WTC11 (cell line): ENCODE measurements at places on chromosomes 7 and 10.

- DNase-seq = no peak
- peaks cover 3% of the 10 kb centered on the region; the same call in 1 of the 2 replicates for H3K36me3 ChIP-seq
- H3K27me3 ChIP-seq = no peaks in the 10 kb centered on the region
- H3K4me3 ChIP-seq = no peak overlapping the region
- no peak overlapping the region for H3K27ac ChIP-seq
- peaks cover 4% of the 10 kb centered on the region for H3K4me1 ChIP-seq
These were observed 96.4 kb downstream of the KCNMA1 start for GRCh38 chr10:77541247-77541646.

DNA sequence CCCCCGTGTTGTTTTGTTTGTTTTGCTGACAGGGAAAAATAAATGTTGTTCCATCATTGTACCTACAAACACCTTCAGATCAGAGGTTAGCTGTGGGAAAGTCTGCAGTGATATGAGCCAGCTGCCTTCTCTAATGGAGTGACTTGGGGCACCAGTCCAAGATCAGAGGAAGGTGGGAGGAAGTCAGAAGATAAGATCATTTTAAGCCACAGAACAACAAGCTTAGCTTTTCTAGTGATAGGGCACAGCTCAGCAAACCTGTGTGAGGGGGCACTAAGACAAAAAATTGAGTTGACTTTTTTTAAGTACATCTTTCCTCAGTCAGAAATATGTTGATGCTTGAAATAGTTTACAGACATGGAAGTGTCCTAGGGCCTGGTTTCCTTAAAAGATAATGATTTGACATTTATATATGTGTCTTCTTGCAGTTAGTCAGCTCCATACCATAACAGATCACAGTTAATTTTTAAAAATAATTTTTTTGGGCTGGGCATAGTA lies 240.3 kb upstream of the KAT6B start:
- H3K36me3 ChIP-seq = no peaks in the 10 kb centered on the region
- peaks cover 12% of the 10 kb centered on the region for H3K4me1 ChIP-seq
- no peak for DNase-seq
- H3K27ac ChIP-seq = peak overlapping the region; percentile 2

DNA sequence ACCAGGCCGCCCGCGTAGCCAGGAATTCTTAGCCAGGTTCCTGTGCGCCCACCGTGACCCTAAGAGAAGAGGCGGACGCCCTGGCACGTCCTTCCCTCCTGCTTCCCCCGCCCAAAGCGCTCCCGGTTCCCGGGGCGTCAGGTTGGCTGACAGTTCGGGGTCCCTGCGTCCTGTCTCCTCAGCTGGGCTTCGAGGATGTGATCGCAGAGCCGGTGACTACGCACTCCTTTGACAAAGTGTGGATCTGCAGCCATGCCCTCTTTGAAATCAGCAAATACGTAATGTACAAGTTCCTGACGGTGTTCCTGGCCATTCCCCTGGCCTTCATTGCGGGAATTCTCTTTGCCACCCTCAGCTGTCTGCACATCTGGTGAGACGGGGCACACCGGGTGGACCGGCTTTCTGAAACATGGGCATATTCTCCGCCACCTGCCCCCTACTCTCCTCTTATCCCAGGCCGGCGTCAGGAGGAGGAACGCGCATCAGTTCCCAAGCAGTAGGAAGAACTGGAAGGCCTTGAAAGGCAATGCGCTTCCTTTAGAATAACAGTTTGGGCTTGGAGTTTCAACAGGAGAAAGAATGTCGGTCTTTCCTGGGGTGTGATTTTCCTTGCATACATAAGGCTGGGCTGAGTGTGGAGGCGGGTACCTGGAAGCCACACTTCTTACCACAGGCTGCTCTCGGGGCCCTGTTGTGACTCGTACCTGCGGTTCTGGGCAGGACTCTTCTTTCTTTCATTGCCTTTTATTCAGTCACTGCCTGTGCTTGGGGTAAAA lies 728 bp downstream of the CAV2 start:
- H3K4me3 ChIP-seq = peak overlapping the region; percentile 86
- H3K4me1 ChIP-seq = peaks cover 16% of the 10 kb centered on the region
- no peak overlapping the region for H3K27ac ChIP-seq
- H3K27me3 ChIP-seq = peaks cover 34% of the 10 kb centered on the region
- no peaks in the 10 kb centered on the region for H3K36me3 ChIP-seq

DNA sequence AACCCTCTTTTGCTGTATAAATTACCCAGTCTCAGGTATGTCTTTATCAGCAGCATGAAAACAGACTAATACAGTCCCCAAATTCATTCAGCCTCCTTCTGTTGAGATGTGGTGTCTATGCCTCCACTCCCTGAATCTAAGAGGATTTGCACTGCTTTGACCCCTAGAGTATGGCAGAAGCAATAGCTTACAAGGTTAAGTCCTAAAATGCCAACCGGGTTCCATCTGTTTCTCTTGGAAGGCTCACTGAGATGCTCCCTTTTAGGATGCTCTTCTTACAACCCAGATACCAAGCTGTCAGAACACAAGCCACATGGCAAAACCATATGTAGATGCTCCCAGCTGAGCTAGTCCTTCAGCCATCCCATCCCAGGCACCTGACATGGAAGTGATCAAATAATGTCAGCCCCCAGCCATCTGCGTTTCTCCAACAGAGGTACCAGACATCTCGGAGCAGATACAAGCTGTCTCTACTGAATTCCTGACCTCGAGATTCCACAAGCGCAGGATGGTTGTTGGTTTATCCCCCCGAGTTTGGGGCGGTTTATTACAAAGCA lies 20.2 kb downstream of the CALN1 start:
- no peaks in the 10 kb centered on the region for H3K36me3 ChIP-seq
- H3K27ac ChIP-seq = no peak overlapping the region
- H3K27me3 ChIP-seq = no peaks in the 10 kb centered on the region
- DNase-seq = no peak
- H3K4me3 ChIP-seq = no peak overlapping the region
- H3K4me1 ChIP-seq = peaks cover 8% of the 10 kb centered on the region; the same call in 1 of the 2 replicates

GRCh38 chr7:74061840-74062539 lies 21.6 kb upstream of the LIMK1 start:
- H3K4me1 ChIP-seq = no peaks in the 10 kb centered on the region
- no peak overlapping the region for H3K4me3 ChIP-seq
- H3K27me3 ChIP-seq = no peaks in the 10 kb centered on the region; the same call in 1 of the 2 replicates
- H3K36me3 ChIP-seq = no peaks in the 10 kb centered on the region

DNA sequence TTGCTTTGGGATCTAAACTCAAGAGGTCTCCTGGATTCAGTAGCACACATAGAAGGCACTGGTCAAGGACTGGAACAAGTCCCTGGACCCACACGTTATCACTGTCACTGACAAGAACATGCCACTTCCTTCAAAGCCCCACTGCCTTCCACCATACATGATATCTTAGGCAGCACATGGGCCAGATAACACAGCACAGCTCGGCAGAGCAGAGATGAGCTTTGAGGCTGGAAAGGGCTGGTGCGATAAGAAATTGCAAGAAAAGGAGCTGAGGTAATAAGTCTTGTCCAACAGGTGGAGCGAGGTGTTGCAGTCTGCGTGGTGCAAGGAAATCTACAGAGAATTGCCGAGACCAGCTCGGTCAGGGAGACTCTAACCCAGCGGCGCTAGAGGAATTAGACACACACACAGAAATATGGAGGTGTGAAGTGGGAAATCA lies 139.8 kb upstream of the CDK13 start:
- no peak overlapping the region for H3K4me3 ChIP-seq
- peaks cover 7% of the 10 kb centered on the region for H3K4me1 ChIP-seq
- H3K36me3 ChIP-seq = no peaks in the 10 kb centered on the region

DNA sequence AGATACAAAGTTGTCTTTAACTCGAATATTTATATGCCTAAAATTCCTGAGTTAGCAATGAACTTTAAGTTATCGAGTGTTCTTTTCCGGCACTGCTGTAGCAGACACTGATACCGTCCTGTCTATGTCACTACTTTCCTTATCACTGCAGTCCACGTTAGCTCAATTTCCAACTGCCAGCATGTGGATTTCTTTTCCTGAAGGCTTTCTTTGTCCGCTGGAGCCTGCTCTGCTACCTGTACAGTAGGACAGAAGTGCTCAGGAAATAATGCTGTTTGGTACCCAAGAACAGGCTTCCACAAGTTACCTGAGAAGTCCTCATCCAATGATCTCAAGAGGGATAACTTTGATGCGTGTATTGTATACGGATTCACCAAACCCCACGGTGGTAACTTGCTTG lies 329.4 kb downstream of the NXPH1 start:
- no peaks in the 10 kb centered on the region for H3K4me1 ChIP-seq
- H3K27me3 ChIP-seq = no peaks in the 10 kb centered on the region

GRCh38 chr10:42684517-42684916 lies 46.1 kb upstream of the ZNF33B start:
- no peaks in the 10 kb centered on the region for H3K4me1 ChIP-seq
- no peak overlapping the region for H3K27ac ChIP-seq
- H3K36me3 ChIP-seq = peaks cover 5% of the 10 kb centered on the region
- no peak overlapping the region for H3K4me3 ChIP-seq

- peaks cover 40% of the 10 kb centered on the region for H3K36me3 ChIP-seq
- peaks cover 18% of the 10 kb centered on the region for H3K4me1 ChIP-seq
- DNase-seq = no peak
- H3K27me3 ChIP-seq = peaks cover 3% of the 10 kb centered on the region; the same call in 1 of the 2 replicates
- H3K4me3 ChIP-seq = no peak overlapping the region
These were observed 274.9 kb downstream of the SDK1 start for GRCh38 chr7:3575753-3576531.

GRCh38 chr7:27260211-27260610 lies 17.6 kb downstream of the EVX1 start:
- peaks cover 10% of the 10 kb centered on the region for H3K4me1 ChIP-seq
- H3K27me3 ChIP-seq = peaks cover 28% of the 10 kb centered on the region
- DNase-seq = no peak

DNA sequence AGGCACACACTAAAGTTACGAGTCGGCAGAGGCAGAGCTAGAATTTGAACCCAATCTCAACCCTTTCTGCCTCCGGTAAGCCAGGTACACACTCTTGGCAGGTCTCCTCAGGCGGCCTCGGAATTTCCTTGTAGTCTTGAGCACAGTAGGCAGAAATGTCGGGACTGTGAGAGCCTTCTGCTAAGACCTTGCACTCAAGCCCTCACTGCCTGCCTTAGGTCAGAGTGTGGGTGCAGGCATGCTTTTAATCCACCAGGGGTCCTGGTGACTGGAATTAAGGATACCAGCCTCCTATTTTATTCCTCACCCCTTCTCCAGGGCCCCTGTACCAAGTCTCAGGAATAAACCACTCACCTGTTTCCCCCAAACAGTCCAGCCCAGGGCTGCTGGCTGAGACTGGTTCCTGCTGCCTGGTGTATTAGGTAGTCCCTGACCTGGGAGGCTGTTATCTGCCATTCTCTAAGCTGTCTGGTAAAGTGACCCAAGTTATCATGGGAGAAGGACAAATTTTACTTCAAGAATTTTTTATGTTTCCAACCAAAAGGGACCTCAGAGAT lies 855 bp downstream of the ATP6V1F start:
- peak; percentile 50 for DNase-seq
- peaks cover 9% of the 10 kb centered on the region for H3K36me3 ChIP-seq
- peaks cover 23% of the 10 kb centered on the region for H3K27me3 ChIP-seq
- peaks cover 38% of the 10 kb centered on the region for H3K4me1 ChIP-seq
- no peak overlapping the region for H3K27ac ChIP-seq
- H3K4me3 ChIP-seq = peak overlapping the region; percentile 98

GRCh38 chr10:7449063-7449695 lies 38.3 kb upstream of the SFMBT2 start:
- H3K4me3 ChIP-seq = no peak overlapping the region
- peaks cover 23% of the 10 kb centered on the region for H3K4me1 ChIP-seq
- no peak for DNase-seq
- H3K36me3 ChIP-seq = peaks cover 32% of the 10 kb centered on the region
- H3K27ac ChIP-seq = no peak overlapping the region
- H3K27me3 ChIP-seq = no peaks in the 10 kb centered on the region; the same call in 1 of the 2 replicates

DNA sequence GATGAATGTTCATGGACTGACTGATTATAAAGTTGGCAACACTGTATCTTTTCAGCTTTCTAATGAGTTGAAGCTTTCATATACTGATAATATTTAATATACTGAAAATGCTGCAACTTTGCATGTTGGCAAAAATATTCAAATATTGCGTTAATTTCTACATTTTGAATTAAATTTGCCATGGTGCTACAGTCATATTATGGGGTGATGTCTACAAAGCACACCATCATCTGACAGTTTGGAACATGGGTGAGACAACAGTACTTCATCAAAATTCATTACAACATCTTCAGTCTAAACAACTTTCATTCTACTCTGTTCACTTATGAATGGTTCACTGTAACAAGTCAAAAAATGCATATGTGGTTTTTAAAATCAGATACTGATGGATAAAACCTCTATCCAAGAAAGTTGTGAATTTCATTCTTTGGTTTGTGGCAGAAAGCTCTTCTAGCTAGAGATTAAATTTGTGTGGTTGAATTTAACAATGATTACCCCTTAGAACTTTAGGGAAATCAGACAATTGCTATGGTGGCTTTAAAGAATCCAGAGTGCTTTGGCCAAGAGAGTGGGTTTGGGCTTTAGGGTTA lies 136.4 kb downstream of the TMEM26 start:
- no peaks in the 10 kb centered on the region for H3K27me3 ChIP-seq
- H3K4me3 ChIP-seq = no peak overlapping the region
- H3K36me3 ChIP-seq = no peaks in the 10 kb centered on the region
- no peak for DNase-seq

- no peak overlapping the region for H3K27ac ChIP-seq
- H3K4me1 ChIP-seq = peaks cover 6% of the 10 kb centered on the region; the same call in 1 of the 2 replicates
- DNase-seq = no peak
- H3K27me3 ChIP-seq = no peaks in the 10 kb centered on the region
- no peak overlapping the region for H3K4me3 ChIP-seq
These were observed 56.7 kb downstream of the MTPN start for GRCh38 chr7:135920478-135920877.

DNA sequence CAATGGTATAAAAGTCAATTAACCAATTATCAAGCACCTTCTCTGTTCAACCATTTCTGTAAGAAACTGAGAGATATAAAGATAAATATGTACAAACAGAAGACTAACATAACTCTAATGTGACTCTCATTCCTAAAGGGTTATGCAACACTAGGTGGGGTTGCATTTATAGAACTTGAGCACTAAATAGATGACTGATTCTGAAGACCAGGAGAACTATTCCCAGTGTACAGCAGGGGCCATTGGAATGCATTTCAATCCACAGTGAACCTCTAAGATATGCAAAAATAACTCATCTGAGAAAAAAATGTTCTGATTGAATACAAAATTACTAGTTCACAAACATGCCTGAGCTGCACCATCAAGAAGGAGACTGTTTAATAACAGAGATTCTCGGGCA lies 341.2 kb upstream of the STEAP1 start:
- no peak for DNase-seq
- H3K27ac ChIP-seq = no peak overlapping the region
- H3K4me1 ChIP-seq = no peaks in the 10 kb centered on the region
- H3K27me3 ChIP-seq = no peaks in the 10 kb centered on the region
- no peak overlapping the region for H3K4me3 ChIP-seq

GRCh38 chr7:81294897-81295515 lies 376.2 kb upstream of the SEMA3C start:
- H3K36me3 ChIP-seq = no peaks in the 10 kb centered on the region
- H3K4me1 ChIP-seq = peaks cover 5% of the 10 kb centered on the region
- H3K4me3 ChIP-seq = no peak overlapping the region
- H3K27me3 ChIP-seq = no peaks in the 10 kb centered on the region
